ENCODE measurements at places on chromosomes 13 and 19.

DNA sequence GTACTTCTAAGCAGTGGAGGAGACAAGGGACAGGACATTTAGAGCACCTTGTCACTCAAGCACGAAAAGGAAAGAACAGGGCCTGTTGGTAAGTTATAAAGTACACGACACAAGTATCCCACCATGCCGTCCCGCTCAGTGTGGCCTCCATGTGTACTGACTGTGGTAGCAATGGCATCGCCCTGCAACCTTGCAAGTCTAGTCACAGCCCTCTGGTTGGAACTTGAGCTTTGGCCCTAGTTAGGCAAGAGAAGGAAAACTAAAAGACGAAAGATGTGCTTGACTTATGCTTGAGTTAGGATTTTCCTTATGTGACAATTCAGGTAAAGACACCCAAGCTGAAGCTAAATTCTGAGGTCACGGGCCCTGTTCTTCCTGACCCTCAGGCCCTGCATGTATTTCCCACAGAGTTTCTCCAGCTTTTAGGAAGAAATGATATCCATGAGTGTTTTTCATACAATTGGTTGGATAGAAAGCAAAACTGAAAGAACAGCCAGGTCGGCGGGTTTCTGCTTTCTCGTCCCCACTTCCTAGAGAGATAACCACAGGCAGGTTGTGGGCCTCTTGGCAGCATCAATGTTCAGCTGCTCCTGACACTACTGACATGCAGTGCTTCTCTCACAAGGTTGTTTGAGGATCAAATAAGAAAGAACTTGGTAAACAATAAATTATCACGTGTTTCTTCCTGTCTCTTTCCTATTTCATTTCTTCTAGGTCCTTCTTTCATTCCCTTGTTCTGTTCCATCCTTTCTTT is 216.2 kb downstream of the IRS2 start:
- no peak for DNase-seq

DNA sequence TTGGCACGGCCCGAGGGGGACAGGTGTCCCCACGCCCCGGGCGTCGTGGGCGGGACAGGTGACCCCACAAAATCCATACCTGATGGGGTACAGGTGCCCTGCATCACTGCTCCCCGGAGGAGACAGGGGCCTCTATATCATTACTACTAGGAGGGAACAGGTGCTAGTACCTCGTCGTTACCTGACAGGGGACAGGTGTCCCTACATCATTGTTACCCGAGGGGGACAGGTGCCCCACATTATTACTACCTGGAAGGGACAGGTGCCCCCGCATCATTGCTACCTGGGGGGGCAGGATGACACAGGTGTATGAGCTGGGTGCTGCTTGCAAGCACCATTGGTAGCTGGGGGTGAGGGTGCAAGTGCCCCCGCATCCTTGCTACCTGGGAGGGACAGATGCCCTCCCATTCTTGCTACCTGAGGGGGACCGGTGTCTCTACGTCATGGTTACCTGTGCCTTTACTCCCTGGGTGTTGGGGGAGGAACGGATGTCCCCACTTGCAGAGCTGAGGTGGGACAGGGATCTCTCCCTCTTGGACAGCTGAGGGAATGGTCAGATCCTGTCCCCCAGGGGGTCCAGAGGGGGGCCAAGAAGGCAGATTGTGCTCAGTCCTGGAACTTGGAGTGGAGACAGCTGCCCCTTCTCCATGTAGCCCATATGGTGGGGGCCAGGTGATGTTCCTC is 620 bp downstream of the CRTC1 start:
- no peak for DNase-seq

GRCh38 chr19:40355975-40356680 is 7.6 kb downstream of the PLD3 start:
- no peak for DNase-seq

DNA sequence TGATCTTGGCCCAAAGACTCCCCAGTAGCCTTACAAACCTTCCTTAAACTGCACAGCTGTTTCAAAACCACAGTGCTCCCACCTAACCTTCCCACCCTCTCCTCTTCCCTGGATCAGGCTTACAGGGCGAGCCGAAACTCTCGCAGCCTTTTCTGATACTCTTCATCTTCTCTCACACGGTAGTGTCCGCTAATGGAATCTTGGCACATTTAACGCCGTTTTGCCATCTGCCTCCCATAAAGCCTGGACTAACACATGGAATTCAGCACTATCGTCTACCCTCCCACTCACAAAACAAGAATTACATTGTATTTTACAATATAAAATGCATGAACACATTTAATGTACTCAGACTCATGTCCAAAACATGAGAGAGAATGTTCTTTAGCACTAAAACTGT is 135.9 kb downstream of the RAP2A start:
- no peak for DNase-seq

GRCh38 chr19:30879225-30879624 is 470.0 kb downstream of the TSHZ3 start:
- DNase-seq, result no peak

- no peak for DNase-seq
These were observed 42.2 kb downstream of the DHRS12 start for GRCh38 chr13:51761643-51762350.

- no peak for DNase-seq
These were observed 72.9 kb downstream of the FGF14 start for GRCh38 chr13:102328909-102329308.
